ENCODE measurements at places on chromosomes 5 and 9.

- DNase-seq, result no peak
These were observed 1279.9 kb upstream of the DMAC1 start for GRCh38 chr9:9079473-9079872.

DNA sequence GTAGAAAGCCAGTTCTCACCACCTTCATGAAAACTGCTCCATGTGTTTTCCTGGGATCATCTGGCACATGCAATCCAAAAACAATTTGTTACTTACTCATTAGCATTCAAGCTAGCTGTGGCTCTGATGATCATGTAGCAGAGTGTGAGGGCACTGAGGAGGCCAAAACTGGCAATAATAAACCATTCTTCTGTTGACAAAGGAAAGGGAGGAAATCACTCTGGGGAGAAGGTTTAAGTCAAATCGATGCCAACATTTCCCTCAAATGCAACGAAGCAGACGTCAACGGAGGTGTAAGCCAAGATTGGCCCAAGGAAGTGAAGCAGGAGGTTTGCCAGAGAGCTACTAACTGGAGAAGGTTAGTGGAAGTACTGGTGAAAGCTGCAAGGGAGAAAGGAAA is 55.7 kb upstream of the TBC1D9B start:
- DNase-seq, result no peak

GRCh38 chr5:175859916-175860315 is 11.5 kb upstream of the CPLX2 start:
- DNase-seq, result no peak

DNA sequence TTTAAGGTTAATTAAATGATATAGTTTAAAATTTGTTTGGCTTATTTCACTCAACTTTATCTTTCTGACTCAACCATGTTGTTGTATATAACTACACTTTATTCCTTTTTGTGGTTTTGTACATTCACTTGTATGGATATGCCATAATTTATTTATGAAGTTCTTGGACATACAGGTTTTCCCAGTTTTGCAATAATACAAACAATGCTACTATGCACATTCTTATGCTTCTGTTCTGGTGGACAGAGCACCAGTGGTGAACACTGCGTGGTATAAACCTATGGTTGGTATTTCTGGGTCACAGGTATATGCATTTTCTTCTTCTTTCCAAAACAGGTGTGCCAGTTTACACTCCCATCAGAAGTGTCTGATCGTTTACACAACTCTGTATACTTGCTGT is 35.7 kb upstream of the TRIM14 start:
- DNase-seq, result no peak

- no peak for DNase-seq
These were observed 50.1 kb upstream of the N4BP3 start for GRCh38 chr5:178063277-178063676.

DNA sequence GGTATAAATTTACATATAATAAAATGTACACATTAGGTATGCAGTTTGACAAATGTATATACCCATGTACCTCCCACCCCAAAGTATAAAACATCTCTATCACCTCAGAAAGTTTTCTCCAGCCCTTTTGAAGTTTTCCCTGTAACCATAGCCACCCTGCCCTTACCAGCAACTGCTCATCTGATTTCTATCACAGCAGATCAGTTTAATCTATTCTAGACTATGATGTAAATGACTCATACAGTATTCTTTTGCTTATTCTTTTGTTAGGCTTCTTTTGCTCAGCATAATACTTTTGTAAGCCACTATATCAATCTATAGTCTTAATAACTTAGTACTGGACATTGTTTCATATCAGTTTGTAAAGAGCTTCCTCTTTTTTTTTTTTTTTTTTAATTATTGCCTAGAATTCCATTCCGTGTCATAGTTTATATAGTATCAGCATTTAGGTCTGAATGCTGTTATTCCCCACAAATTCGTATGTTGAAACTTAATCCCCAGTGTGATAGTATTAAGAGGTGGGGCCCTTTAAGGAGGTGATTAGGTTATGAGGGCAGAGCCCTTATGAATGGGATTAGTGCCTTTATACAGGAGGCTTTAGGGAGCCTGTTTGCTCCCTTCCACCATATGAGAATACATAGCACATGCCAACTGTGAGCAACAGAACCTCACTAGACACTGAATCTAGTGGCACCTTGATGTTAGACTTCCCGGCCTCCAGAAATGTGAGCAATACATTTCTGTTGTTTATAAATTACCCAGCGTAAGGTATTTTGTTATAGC is 20.3 kb downstream of the MELK start:
- no peak for DNase-seq
